ENCODE measurements at places on chromosomes 13 and 19. TPM values are rescaled to one million over a fixed set of nuclear protein-coding genes. Genes with fewer than 3 reads are reported as not detected.

Gene CEACAM7
- total RNA-seq, result 0.43 TPM

Gene FCHO1
- total RNA-seq, result 5.0 TPM

DNA sequence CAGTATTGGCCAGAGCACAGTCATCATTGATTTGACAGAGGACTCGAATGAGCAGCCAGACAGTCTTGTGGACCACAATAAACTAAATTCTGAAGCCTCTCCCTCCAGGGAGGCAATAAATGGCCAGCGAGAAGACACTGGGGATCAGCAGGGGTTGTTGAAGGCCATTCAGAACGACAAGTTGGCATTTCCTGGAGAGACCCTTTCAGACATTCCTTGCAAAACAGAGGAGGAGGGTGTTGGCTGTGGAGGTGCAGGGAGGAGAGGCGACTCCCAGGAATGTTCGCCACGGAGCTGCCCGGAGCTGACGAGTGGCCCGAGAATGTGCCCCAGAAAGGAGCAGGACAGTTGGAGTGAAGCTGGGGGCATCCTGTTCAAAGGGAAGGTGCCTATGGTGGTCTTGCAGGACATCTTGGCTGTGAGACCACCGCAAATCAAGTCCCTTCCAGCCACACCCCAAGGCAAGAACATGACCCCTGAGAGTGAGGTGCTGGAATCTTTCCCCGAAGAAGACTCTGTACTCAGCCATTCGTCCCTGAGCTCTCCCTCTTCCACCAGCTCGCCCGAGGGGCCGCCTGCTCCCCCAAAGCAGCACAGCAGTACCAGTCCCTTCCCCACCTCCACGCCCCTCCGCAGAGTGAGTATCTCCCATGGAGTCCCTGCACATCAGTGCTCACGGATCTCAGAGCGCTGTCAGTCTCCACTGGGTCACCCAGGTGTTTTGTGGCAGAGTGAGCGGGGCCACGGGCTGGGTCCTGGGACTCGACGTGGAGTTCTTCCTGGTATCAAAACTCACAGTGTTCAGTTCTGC lies 6.9 kb downstream of the CHAF1A start:
- H3K4me1 ChIP-seq, result peaks cover 4% of the 10 kb centered on the region
- DNase-seq, result no peak
- H3K27ac ChIP-seq, result no peak overlapping the region
- peaks cover 83% of the 10 kb centered on the region for H3K36me3 ChIP-seq
- H3K27me3 ChIP-seq, result no peaks in the 10 kb centered on the region
- no peak overlapping the region for H3K4me3 ChIP-seq

DNA sequence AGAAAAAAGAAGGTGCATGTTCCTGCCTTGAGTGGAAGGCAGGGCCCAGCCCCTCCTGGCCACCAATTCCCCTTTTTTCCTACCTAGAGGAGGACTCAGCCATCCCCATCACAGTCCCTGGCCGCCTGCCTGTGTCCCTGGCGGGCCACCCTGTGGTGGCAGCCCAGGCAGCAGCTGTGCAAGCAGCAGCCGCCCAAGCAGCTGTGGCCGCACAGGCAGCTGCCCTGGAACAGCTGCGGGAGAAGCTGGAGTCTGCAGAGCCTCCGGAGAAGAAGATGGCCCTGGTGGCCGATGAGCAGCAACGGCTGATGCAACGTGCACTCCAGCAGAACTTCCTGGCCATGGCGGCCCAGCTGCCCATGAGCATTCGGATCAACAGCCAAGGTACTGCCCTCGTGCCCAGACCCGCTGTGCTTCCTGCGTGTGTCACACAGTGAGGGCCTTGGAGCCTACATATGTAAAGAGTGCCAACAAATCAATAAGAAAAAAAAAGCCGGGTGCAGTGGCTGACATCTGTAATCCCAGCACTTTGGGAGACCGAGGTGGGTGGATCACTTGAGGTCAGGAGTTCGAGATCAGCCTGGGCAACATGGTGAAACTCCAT lies 17.6 kb upstream of the WDR18 start:
- H3K4me1 ChIP-seq, result no peaks in the 10 kb centered on the region
- H3K4me3 ChIP-seq, result no peak overlapping the region
- no peaks in the 10 kb centered on the region for H3K27me3 ChIP-seq
- H3K27ac ChIP-seq, result no peak overlapping the region

GRCh38 chr19:54164369-54165068 lies 5.0 kb upstream of the LENG1 start:
- H3K4me1 ChIP-seq, result peaks cover 2% of the 10 kb centered on the region
- no peaks in the 10 kb centered on the region for H3K27me3 ChIP-seq
- peak; percentile 26 for DNase-seq
- no peaks in the 10 kb centered on the region for H3K36me3 ChIP-seq
- H3K27ac ChIP-seq, result no peak overlapping the region

DNA sequence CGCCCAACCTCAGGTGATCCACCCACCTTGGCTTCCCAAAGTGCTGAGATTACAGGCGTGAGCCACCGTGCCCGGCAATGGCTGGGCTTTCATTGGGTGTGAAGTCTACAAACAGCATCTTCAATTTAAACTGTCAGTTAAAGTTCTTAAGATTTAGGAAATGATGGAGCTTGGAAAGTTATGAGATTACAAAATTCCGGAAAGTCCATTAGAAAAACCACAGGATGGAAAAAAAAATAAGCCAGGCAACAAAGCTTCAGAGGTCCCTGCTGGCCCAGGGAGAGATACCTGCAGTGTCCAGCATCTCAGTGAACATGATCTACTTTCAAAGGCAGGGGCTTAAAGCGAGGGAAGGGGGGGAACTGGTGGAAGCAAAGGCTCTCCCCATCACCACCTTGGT lies 4.6 kb upstream of the ZNF587B start:
- H3K27ac ChIP-seq, result no peak overlapping the region
- H3K4me3 ChIP-seq, result no peak overlapping the region
- peaks cover 2% of the 10 kb centered on the region for H3K36me3 ChIP-seq
- no peaks in the 10 kb centered on the region for H3K27me3 ChIP-seq
- H3K4me1 ChIP-seq, result no peaks in the 10 kb centered on the region
- DNase-seq, result no peak

GRCh38 chr13:46389457-46390451 lies 2.7 kb upstream of the RUBCNL start:
- H3K4me1 ChIP-seq, result peaks cover 34% of the 10 kb centered on the region
- H3K27me3 ChIP-seq, result no peaks in the 10 kb centered on the region
- DNase-seq, result peak; percentile 79
- peaks cover 10% of the 10 kb centered on the region for H3K36me3 ChIP-seq

- H3K27ac ChIP-seq, result no peak overlapping the region
- DNase-seq, result no peak
- H3K36me3 ChIP-seq, result no peaks in the 10 kb centered on the region
- H3K4me3 ChIP-seq, result no peak overlapping the region
- H3K27me3 ChIP-seq, result no peaks in the 10 kb centered on the region
- peaks cover 11% of the 10 kb centered on the region for H3K4me1 ChIP-seq
These were observed 1.1 kb downstream of the FUT3 start for GRCh38 chr19:5850189-5850588.

- H3K36me3 ChIP-seq, result peaks cover 97% of the 10 kb centered on the region
- no peak overlapping the region for H3K4me3 ChIP-seq
- no peaks in the 10 kb centered on the region for H3K27me3 ChIP-seq
- DNase-seq, result peak; percentile 81
These were observed 29.4 kb downstream of the SPC24 start for GRCh38 chr19:11125994-11126685.

DNA sequence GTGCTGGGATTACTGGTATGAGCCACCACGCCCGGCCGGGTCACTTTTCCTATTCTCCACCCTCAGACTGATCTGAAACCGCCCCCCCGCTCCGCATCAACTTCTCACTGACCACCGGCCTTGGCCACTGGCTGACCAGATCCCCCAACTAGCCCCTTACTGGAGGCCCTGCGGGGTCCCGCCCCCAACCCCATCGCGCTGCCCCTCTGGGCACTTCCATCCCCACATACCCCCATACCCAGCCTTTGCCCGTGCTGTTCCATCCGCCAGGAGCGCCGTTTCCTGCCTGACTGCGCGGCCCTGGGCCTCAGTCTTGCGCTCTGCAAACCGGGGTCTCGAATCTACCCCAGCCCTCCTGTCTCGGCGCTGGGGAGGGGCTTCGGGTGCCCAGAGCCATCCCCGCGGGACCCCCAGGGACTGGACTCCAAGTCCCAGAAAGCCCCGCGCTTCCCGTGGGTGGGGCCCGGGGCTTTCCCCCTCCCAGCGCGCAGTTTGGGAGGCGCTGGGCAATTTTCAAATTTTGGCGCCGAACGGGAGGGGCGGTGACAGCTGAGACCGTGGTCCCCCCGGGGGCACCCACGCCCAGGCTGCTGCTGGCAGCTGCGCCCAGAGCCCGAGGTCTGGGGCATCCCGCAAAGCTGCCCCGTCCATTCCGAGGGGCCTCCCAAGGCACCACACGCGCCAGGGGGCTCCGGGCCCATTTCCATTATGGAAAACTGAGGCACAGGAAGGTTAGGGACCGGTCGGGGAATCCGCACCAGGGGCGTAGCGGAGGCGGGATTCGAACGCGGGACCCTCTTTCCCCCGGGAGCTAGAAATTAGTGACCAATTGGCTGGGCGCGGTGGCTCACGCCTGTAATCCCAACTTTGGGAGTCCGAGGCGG lies 5.2 kb upstream of the LMNB2 start:
- peak overlapping the region; percentile 62 for H3K4me3 ChIP-seq
- H3K27me3 ChIP-seq, result no peaks in the 10 kb centered on the region
- H3K36me3 ChIP-seq, result no peaks in the 10 kb centered on the region
- peaks cover 13% of the 10 kb centered on the region for H3K4me1 ChIP-seq
- peak; percentile 94 for DNase-seq
- H3K27ac ChIP-seq, result peak overlapping the region; percentile 87

GRCh38 chr13:112053744-112054615 lies 13.0 kb upstream of the SOX1 start:
- no peaks in the 10 kb centered on the region for H3K36me3 ChIP-seq
- no peak for DNase-seq
- H3K27me3 ChIP-seq, result peaks cover 90% of the 10 kb centered on the region
- no peaks in the 10 kb centered on the region for H3K4me1 ChIP-seq
- no peak overlapping the region for H3K4me3 ChIP-seq
- no peak overlapping the region for H3K27ac ChIP-seq

- no peak overlapping the region for H3K27ac ChIP-seq
- H3K4me3 ChIP-seq, result no peak overlapping the region
- H3K36me3 ChIP-seq, result no peaks in the 10 kb centered on the region
- H3K27me3 ChIP-seq, result no peaks in the 10 kb centered on the region
- no peaks in the 10 kb centered on the region for H3K4me1 ChIP-seq
These were observed 53.9 kb downstream of the FNDC3A start for GRCh38 chr13:49029570-49029969.

DNA sequence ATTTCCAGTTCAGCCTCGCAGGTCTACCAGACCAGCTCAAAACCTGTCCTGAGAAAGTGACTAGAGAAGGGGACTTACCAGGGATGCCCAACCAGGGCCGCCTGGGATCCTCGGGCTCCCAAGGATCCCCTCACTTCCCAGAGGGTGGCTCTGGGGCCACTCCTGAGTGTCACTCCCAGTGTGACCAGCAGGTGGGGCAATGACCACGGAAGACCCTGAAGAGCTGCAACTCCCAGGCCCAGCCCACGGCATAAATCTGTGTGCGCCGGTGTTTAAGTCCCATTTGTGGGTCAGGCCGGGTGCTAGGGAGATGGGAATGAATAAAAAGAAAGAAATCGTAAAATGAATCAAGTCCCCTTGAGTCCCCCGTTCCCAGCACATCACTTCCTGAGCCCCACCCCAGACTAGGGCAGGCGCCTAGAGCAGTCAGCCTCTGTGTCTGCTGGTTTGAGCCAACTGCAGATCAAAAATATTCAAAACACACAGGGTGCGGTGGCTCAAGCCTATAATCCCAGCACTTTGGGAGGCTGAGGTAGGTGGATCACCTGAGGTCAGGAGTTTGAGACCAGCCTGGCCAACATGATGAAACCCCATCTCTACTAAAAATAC lies 10.7 kb downstream of the PTGIR start:
- H3K27ac ChIP-seq, result no peak overlapping the region
- H3K36me3 ChIP-seq, result peaks cover 10% of the 10 kb centered on the region
- H3K27me3 ChIP-seq, result no peaks in the 10 kb centered on the region
- no peak overlapping the region for H3K4me3 ChIP-seq
- peaks cover 7% of the 10 kb centered on the region for H3K4me1 ChIP-seq
- peak; percentile 88 for DNase-seq

GRCh38 chr13:49638030-49638743 lies 9.9 kb downstream of the ARL11 start:
- no peak overlapping the region for H3K4me3 ChIP-seq
- no peaks in the 10 kb centered on the region for H3K4me1 ChIP-seq
- H3K27ac ChIP-seq, result no peak overlapping the region
- DNase-seq, result no peak

GRCh38 chr13:51291341-51291740 lies 48.1 kb upstream of the SERPINE3 start:
- no peak for DNase-seq
- no peak overlapping the region for H3K27ac ChIP-seq
- H3K4me3 ChIP-seq, result no peak overlapping the region
- H3K36me3 ChIP-seq, result no peaks in the 10 kb centered on the region
- H3K27me3 ChIP-seq, result no peaks in the 10 kb centered on the region
- no peaks in the 10 kb centered on the region for H3K4me1 ChIP-seq

- H3K27me3 ChIP-seq, result no peaks in the 10 kb centered on the region
- H3K36me3 ChIP-seq, result no peaks in the 10 kb centered on the region
- no peak overlapping the region for H3K27ac ChIP-seq
These were observed 193.1 kb downstream of the KCTD12 start for GRCh38 chr13:76693086-76693485.

- no peak overlapping the region for H3K27ac ChIP-seq
- no peaks in the 10 kb centered on the region for H3K4me1 ChIP-seq
- no peak overlapping the region for H3K4me3 ChIP-seq
These were observed 50.4 kb downstream of the NAA16 start for GRCh38 chr13:41361491-41361890.

DNA sequence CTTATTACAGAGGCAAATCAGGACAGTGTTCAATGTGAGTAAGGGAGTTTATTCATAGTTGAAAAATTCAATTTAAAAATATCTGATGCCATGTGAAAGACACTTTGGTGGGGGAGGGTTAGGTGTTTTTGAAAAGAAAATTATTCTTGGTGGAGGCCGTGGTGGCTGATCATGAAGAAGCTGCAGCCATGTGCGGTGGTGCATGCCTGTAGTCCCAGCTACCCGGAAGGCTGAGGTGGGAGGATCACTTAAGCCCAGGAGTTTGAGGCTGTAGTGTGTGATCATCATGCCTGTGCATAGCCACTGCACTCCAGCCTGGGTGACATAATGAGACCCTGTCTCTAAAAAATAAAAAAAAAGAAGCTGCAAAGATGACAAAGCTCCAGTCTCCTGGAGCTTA lies 28.6 kb downstream of the WDFY2 start:
- no peak for DNase-seq
- H3K4me3 ChIP-seq, result no peak overlapping the region
- H3K36me3 ChIP-seq, result no peaks in the 10 kb centered on the region
- H3K27ac ChIP-seq, result peak overlapping the region; percentile 64
- H3K4me1 ChIP-seq, result peaks cover 59% of the 10 kb centered on the region

DNA sequence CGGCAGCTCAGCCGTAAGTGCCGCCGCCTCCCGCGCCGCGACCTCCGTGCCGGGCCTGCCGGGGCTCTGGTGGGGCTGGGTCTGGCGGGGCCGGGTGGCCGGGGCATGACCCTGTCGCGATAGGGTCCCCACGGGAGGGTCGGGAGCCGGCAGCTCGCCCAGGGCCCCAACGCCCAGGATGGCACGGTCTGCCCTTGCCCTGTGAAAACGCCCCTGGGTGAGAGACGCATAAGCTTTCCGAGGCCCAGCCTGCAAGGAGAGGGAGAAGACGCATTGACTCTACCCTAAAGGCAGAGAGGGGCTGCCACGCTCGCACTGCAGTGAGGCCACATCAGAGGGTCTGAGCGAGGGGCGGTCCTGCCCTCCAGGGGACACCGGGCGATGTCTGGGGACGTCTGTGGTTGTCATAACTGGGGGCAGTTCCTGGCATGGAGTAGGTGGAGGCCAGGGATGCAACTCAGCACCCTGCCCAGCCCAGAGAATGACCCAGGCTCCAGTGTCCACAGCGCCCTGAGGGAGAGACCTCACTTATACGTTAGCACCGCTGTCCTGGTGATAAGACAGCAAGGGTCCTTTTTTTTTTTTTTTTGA lies 539 bp downstream of the ZNF554 start:
- H3K4me1 ChIP-seq, result no peaks in the 10 kb centered on the region
- no peaks in the 10 kb centered on the region for H3K36me3 ChIP-seq
- no peak for DNase-seq
- H3K27ac ChIP-seq, result peak overlapping the region; percentile 81

All from A673 (cell line).